RCC 7860 (cell line): ENCODE measurements at places on chromosomes 16 and 17.

DNA sequence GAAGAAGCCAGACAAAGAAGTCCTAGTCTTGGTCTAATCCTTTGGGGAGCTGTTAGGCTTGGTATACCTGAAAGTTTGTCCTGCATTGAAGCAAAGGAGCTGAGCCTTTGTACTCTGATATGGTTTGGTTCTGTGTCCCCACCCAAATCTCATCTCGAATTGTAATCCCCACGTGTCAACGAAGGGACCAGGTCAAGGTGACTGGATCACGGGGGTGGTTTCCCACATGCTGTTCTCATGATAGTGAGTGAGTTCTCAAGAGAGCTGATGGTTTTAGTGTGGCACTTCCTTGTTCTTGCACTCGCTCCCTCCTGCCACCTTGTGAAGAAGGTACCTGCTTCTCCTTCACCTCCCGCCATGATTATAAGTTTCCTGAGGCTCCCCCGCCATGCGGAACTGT, 33.6 kb downstream of the FAM20A start:
- no peak for DNase-seq

DNA sequence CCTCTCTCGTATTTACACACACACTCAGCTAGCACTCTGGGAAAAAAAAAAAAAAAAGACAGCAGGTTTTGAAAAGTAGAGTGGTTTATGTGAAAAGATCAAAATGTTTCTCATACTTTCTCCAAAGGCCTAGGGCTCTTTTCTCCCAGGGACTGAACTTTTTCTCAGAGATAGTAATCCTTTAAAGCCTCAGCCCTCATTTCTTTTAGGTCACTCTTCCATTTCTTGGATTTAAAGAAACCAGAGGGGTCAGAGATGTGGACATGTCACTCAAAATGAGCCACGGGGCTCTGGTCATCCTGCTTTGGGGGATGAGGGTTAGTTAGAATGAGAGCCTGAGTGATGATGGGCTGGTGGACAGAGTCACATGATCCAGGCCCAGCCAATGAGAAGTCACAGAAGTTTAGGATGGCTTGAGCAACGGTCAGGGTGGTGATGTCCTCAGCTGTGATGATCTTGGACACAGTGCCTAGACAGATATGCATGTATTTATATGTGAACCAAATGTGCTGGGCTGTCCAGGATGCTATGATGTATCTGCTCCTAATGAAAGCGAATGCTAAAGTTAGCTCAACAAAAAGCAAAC, 33.7 kb upstream of the AXIN2 start:
- DNase-seq, result no peak

GRCh38 chr17:45318561-45319230, 1.9 kb upstream of the MAP3K14 start:
- DNase-seq, result no peak

GRCh38 chr16:22887445-22887844, 73.5 kb downstream of the HS3ST2 start:
- no peak for DNase-seq

DNA sequence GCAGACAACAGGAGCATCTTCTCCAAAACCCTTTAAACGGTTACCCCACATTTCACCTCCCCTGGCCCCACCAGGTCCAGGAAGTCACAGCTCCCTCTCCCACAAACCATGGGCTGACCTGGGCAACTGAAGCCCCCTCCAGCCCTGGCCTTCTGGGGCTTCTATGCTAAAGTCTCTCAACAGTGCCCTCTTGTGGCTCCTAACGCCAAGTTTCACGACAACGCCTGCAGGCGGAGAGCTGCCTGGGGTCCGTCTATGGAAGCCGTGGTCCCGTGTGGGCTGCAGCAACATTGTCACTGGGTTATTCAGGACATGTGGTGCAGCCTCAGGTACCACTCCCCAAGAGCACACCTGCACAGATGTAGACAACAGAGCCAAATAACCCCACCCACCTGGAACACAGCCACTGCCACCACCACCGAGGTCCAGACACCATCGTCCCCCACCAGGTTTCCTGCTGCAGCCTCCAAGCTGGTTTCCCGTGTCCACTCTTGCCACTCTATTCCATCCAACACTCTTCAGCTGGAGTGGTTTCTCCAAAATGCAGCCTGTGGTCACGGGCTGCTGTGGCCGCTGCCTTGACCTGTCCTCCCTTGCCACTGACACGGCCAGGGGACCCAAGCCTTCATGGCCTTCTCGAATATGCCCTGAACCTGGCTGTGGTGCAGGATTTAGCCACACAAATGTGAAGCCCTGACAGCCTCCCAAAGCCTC, 19.1 kb downstream of the C16orf95 start:
- no peak for DNase-seq

DNA sequence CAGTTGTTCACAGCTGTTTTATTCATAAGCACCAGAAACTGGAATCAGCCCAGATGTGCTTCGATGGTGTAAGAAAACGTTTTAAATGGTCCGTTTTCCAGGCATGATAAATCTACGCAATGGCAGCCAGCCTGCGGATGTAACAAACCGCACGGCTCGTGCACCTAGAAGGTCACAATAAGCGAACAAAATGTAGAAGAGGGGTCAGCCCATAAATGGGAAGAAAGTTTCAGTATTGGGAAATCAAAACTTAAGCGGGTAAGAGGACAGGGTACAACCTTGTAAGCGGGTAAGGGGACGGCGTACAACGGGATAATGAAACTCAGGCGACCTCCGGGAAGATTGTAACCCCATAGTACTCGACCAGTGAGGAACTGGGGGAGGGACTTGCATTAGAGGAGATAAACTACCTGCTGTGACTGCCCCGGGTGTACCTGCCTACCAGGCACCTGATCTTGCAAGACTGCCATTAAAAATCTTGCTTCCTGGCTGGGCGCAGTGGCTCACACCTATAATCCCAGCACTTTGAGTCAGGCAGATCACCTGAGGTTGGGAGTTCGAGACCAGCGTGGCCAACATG, 66.6 kb downstream of the ANKRD11 start:
- DNase-seq, result no peak

GRCh38 chr17:67415291-67415690, 38.2 kb downstream of the PITPNC1 start:
- DNase-seq, result no peak

DNA sequence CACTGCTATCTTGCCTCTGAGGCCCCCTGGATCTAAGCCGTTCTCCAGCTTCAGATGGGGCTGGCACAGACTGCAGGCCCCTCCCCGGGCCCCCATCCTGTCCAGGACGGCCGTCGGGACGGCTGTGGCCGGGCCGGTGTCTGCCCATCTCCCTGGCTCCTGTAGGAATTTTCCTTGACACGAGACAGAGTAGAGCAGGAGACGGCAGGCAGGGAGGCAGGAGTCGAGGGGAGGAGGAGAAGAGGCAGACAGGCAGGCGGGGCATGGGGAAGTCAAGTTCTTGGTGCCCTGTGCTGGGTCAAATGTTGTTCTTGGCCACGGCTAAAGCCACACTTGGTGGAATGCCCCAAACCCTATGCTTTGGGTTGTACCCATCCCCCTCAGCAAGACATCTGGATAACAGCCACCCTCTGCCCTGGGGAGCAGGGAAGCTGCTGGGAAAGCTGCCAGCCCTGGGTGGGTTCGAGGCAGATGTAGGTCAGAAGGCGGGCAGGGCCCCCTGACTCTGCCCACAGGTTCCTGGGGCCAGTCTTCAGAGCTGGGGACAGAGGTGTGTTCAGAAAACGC, 4.0 kb downstream of the C1QTNF1 start:
- no peak for DNase-seq

DNA sequence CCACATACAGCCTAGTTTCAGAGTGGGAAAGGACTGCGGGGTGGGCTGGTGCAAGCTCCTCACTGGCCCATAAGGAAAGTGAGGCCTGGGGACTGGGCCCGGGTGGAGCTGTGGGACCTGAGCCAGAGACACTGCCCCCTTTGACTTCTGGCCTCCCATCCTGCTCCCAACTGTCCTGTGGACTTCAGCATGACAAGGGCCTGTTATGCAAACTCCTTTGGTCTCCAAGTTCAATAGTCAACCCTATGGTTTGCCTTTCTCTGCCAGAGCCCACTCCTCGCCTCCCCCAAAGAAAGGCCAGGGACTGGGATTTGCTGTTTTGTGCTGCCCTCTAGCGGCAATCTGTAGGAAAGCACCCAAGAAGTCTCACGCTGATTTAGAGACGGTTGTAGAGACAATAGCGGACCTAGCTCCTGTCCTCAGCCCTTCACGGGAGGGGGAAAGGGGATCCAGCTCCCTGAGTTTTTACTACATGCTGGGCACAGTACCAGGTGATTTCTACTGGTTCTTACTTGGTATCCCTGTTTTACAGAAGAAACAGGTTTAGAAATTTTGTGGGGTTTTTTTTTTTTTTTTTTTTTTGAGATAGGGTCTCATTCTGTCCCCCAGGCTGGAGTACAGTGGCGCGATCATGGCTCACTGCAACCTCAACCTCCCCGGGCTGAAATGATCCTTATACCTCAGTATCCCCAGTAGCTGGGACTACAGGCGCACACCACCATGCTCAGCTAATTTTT, 1.2 kb upstream of the TLCD3B start:
- DNase-seq, result peak; percentile 50

DNA sequence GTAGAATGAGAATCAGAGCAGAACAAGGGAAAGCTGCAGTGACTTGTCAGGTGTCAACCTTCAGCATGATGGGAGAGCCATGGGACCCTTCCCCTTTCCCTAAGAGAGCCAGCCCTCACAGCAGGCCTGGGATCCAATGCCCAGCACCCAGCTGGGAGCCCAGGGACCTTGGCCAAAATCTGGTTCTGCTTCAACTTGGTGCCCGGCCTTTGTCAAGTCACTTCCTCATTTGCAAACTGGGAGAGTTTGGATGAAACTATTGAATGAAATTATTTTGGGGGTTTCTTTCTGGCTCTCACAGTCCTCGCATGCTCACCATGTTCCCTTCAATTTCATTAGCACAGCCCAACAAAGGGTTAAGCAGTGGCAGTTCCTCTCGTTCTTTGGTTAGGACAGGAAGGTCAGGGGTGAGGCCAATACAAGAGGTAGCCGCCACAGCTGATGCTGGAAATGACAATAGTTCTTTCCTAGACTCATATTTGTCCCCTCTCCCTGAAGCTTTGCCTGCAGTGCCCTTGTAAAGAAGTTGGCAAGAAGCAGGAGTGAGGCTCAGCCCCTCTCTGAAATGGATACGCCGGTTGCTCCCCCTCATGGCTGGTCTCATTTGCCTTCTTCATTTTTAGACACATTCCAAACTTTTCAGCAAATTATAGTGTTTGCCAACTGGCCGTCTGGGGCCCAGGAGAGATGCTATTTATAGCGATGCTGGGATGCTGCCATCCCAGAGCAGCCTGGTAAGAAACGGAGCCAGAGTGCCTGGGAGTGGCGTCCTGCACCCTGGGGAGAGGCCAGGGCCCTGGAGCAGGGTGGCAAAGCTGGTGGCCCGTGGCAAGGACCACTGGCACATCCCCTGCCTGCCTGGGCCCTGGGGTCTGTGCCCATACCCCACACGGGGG, 34.5 kb upstream of the MEOX1 start:
- no peak for DNase-seq

DNA sequence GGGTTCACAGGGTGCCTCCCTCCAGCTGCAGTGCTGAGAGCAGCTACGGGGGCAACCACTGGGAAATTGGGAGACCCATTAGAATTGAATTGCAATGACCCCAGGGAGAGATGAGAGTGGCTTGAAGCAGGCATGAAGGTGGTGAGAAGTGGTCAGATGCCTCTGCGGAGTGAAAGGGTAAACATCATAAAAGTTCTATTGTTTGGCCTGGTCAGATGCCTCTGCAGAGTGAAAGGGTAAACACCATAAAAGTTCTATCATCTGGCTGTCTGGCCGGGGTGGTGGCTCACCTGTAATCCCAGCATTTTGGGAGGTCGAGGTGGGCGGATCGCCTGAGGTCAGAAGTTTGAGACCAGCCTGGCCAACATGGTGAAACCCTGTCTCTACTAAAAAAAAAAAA, 53.5 kb downstream of the TNFRSF13B start:
- no peak for DNase-seq

DNA sequence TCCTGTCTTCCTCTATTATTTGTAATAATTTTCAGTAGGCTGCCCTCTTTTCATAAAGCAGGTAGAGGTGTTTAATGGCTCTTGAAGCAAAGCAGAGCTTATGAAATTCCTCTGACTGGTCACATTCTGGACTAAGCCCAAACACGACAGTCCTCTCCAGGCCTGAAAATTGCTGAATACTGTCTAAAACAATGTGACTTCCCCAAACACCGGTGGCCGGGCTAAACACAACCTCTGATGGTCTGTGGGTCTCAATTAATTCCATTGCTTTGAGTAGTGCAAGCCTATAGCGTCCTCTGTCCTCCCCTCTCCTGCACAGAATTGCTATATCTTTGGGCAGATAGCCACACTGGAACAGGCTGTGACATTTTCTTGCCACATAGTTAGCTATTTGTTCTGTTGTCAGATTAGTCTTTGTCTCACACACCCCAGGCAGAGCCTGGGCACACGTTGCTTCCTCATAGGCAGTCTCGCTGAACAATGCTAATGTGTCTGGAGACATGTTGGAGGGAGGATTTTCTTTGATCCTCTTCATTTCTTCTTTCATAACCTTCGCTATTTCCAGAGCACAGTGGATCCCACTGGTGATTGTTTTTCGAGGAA, 10.8 kb upstream of the SLFN12L start:
- DNase-seq, result no peak

GRCh38 chr16:12252616-12253015, 276.1 kb downstream of the SNX29 start:
- DNase-seq, result no peak

DNA sequence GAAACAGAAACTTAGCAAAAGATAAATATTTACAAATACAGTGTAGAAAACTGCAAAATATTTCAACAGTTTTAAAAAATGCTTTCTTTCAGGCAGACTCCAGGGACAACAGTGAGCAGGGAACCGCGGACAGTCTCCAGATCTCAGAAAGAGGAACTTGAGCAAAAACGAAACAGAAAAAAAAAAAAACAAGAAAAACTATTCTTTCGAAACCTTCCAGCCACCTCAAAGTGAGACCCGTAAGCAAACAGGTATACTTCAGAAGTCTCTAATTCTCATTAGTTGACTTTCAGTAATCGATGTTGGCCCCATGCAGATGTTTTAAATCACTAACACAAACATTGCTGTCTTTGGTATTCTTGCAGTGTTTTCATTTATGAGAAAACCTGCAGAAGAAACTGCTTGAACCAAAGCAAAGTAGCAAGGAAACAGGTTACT, 15.7 kb upstream of the CCL1 start:
- DNase-seq, result no peak

DNA sequence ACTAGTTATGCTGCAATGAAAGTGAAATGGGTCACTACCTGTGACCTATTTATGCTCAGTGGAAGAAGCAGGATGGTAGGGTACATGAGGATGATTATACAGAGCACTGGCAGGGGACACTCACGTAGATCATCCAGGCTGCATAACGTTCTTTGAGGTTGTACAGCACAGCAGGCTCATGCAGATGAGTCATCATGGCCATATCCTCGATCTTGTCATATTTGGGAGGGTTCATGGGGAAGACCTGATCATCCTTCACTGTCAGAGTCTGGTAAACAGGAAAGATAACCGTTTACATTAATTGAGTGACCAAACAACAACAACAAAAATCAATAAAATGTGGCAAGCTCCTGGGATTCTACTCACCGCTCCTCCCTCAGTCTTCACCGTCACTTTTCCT, 2.1 kb downstream of the MYH2 start:
- no peak for DNase-seq
